ENCODE measurements at places on chromosomes 4 and X. TPM values are rescaled to one million over a fixed set of nuclear protein-coding genes. Genes with fewer than 3 reads are reported as not detected.

The HSFX2 gene
- 0.21 TPM for polyA plus RNA-seq

The GLRA3 gene
- polyA plus RNA-seq = not detected

The PWWP3B gene
- not detected for polyA plus RNA-seq

The SLC6A14 gene
- 1.3 TPM for polyA plus RNA-seq

The SRPK3 gene
- polyA plus RNA-seq = 0.15 TPM

The ARHGAP36 gene
- not detected for polyA plus RNA-seq

The HTRA3 gene
- polyA plus RNA-seq = 3.4 TPM

The ETDA gene
- polyA plus RNA-seq = not detected

The BANK1 gene
- 0.16 TPM for polyA plus RNA-seq

The DUX4 gene
- not detected for polyA plus RNA-seq

The SPANXN4 gene
- polyA plus RNA-seq = not detected

The GRIA3 gene
- polyA plus RNA-seq = not detected

The DGAT2L6 gene
- polyA plus RNA-seq = not detected

The STOX2 gene
- 2.6 TPM for polyA plus RNA-seq

The CT45A5 gene
- polyA plus RNA-seq = not detected

The MAGEE2 gene
- polyA plus RNA-seq = not detected

The FHDC1 gene
- 6.7 TPM for polyA plus RNA-seq

The TCEAL6 gene
- polyA plus RNA-seq = not detected

The TCEANC gene
- polyA plus RNA-seq = 1.2 TPM

The TEX13B gene
- not detected for polyA plus RNA-seq

Data from esophagus (tissue), 2 donors.